ENCODE measurements at places on chromosomes 1 and 21.
A peak's percentile ranks its signal among the peaks of the same experiment; 100 is the strongest.

DNA sequence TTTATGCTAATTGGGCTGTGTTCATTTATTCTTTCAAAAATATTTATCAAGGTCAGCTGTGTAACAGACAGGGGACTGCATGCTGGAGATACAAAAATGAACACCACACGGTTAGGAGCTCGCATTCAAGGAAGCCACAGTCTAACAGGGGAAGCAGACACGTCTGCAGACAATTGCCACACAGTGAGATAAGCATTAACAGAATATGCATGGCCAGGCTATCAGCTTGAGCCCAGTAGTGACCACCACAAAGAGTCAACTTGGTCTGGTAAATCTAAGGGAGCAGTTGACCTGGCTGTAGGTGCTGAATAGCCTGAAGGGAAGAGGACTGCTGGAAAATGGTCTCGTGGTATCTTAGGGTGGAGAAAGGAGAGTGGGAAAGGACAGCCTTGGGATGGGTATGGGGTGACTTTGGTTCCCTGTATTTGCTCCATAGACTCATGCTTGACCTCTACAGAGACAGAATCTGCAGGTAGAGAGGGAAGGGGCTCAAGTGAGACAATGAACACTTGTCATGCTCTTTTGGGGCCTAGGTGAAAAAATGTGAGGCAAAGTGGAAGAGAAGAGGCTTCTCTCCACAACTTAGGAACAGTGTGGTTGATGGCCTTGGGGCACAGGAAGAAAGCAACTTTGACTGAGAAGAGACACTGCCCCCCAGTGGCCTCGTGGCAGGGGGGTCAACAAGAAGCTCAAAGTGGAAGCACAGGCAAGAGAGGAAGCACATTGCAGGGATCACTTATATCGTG lies 7.6 kb upstream of the NPL start:
- DNase-seq = peak; percentile 50

DNA sequence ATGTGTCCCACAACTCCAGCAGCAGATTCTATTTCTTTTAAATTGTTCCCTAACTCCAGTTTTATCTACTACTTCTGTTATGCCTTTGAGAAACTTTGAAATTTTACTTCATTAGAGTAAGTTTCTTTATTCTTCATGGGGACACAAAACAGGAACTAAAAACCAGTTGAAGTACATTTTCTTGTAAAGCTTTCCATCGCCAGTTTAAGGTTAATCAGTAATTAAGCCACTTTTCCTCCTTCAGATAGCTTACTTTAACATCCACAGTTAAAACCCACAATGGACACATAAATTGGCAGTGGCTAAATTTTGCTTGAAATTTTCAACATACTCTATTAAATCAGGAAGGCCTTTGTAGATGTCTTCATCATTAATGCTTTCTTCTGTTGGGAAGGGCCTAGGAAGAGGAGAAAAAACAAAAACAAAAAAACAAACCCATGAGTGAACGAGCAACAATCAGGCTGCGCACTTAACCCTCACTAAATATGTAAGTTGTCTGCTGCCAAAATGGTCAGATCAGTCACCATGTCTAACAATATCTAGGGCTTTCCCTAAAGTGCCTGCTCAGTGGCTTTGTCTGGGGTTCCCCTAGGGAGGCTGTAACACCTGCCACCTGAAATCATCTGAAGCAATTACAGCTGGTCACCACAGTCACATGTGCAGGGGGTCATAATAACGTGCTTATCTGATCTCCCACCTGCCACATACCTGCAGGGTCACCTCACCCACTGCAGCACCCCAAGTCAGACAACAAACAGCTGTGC lies 187.9 kb downstream of the VAV3 start:
- DNase-seq = no peak

GRCh38 chr1:118253053-118253915 lies 68.3 kb upstream of the SPAG17 start:
- DNase-seq = no peak

DNA sequence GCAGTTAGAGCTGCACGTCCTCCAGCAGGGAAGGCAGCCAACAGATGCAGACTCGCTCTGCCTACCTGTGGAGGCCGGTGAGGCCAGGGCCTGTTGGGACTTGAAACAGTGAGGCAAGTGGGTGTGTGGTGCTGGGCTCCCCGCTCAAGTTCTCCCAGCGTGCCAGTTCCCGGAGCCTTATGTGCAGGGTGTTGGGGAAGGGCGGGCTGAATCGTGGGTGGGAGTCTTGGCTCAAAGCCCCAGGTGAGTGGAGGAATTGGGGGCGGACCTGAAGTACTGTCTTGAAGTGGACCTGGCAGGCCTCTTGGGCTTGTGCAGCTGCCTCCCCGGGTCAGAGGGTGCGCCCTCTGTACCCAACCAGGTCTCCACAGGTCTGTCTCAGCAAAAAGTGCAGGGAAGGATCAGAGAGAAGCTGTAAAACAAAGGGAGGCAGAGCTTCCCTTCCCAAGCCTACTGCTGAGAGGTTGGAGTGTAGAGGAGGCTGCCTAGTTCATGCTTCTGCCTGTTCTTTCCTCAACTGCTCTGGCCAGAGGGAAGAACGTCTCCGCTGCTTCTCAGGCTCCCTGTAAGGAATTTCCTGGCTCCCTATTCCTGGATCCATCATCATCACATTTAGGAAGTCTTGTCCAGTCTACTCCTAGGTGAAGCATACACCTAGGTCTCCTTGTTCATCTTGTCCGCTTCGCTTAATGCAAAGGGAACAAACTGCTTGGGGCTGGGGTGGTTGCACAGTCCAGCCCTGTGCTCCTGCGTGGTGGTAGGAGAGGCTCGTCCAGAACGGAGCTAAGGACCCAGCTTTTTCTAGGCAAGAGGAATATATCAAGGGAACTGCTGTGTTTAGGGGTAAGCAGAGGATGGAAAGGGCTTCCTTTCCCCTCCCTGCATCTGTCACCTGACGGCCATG lies 14.9 kb downstream of the UTP11 start:
- DNase-seq = no peak

GRCh38 chr1:184116287-184116686 lies 64.8 kb downstream of the TSEN15 start:
- no peak for DNase-seq

GRCh38 chr1:164735315-164736052 lies 176.5 kb downstream of the PBX1 start:
- no peak for DNase-seq

- DNase-seq = no peak
Measured at GRCh38 chr1:55631509-55631908, 416.3 kb upstream of the USP24 start.

- DNase-seq = no peak
Measured at GRCh38 chr1:115620950-115621349, 20.8 kb upstream of the VANGL1 start.

DNA sequence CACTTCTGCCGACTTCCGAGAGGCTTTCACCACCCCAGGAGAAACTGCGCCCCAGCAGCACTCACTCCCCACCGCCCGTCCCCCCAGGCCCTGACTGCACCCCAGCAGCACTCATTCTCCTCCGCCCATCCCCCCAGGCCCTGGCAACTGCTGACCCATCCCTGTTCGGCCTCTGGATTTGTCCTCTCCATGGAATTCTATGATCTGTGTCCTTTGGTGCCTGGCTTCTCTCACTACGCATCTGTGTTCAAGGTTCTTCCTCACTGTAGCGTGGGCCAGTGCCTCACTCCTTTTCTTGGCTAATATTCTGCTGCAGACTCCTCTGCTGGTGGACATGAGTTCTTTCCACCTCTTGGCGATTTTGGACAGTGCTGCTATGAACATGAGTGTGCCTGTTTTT lies 121.8 kb upstream of the ARHGEF16 start:
- DNase-seq = no peak

DNA sequence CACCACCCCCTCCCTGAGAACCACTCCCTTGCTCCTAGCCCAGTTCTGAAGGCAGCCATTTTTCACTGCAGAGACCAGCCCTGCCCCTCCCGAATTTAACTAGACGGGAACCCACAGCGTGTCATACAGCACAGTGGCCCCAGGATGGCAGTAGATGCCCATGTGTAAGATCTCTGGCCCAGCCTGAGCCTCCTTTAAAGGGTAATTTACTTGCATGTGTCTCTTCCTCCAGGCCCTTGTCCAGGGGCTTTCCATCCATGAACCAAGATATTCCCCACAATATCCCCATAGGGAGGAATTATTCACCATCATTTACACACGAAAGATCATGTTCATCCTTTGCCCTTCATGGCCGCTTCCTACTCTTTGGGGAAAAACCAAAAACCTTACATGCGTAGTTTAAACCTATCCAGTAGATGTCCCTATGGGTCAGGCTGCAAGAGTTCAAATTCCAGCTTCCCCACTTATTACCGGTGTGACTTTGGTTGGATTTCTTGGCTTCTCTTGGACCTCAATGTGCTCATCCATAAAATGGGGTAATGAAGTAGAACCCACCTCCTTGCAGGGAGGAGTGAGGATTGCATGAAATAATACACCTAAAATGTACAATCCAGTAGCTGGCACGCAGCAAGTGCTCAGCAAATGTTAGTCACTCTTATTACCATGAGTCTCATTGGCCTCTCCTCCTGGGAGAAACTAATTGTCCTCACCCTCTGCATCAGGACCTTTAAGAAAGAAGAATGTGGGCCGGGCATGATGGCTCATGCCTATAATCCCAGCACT lies 4.0 kb upstream of the LACTBL1 start:
- peak; percentile 80 for DNase-seq

- DNase-seq = no peak
Measured at GRCh38 chr1:87202451-87202850, 126.2 kb upstream of the LMO4 start.

- no peak for DNase-seq
Measured at GRCh38 chr1:230701895-230702768, 11.8 kb downstream of the AGT start.

- DNase-seq = no peak
Measured at GRCh38 chr1:99069146-99069545, 64.5 kb upstream of the PLPPR5 start.

DNA sequence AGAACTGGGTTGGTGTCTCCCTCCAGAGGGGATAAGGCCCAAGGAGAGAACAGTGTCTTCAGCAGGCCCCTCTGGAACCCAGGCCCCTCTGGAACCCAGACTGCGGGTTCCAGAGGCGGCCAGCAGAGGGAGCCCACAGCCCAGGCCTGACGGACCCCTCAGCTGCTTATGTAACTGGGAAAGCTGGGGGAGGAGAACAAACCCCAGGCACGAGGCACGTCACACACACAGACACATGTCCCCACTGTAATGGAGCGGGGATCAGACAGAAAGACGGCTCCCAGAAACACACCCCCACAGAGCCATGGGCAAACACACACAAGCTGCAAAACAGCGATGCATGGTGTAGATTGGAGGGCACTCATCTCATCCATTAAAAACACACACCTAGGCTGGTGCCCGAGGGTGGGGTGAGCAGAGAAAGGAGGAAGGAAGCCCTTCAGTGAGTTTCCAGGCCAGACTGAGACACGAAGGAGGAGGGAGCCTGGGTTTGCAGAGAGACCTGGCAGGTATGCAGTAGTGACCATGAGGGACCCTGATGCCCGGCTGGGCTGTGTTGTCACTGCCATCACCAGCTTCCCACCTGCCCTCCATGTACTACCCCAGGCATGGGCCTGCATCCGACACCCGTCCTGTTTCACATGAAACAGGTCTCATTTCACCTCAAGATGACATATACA lies 2.8 kb upstream of the IGSF8 start:
- peak; percentile 93 for DNase-seq

- DNase-seq = no peak
Measured at GRCh38 chr1:100622966-100623762, 85.2 kb downstream of the GPR88 start.

GRCh38 chr1:24318615-24319311 lies 394 bp upstream of the GRHL3 start:
- DNase-seq = no peak

GRCh38 chr21:43975469-43976098 lies 36.5 kb upstream of the TRAPPC10 start:
- peak; percentile 79 for DNase-seq

- DNase-seq = no peak
Measured at GRCh38 chr1:29793653-29794348, 557.5 kb downstream of the PTPRU start.

- no peak for DNase-seq
Measured at GRCh38 chr1:17134034-17134433, 14.8 kb upstream of the PADI2 start.

DNA sequence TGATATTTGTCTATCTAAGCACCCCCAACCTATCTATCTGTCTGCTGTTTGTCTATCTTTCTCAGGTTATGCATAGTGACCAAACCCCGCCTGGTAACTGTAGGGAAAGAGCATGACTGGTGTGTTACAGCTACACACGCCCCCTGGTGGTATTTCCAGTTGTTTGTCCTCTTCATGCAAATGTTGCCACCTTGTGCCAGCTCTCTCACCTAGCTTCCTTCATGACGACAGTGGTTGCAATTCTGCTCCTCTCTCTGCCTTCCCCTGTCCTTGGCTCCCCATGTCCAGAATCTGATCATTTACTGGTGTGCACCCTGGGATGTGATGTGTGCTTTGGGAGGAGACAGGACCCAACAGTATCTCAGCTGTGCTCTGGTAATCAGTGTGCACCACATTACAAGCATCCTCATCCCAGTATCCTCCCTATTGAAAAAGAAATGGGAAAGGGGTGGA lies 8.1 kb upstream of the INKA2 start:
- DNase-seq = peak; percentile 65

DNA sequence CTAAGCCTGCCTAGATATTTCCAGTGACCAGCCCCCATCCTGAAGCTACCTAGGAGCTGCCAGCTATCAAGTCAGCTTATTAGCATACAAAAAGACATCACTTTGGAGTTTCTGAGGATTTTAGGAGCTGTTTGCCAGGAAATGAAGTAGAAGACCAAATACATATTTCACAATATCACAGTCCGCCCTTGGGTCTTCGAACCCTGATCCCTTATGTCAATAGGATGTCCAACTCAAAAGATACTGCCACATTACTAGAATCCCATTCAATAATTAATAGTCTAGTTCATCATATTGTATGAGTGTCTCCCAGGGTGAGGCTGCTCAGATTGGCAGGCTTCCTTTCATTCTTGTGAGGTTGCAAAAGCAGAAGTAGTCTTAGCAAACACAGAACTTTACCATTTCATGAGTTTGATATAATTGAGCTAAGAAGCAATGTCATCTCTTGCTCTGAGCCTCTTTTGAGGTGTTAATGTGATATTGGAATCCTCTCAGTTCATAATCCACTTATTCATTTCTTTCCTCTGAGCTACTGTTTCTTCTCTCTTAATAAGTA lies 13.6 kb downstream of the IPO9 start:
- DNase-seq = no peak

GRCh38 chr1:223425550-223425949 lies 32.3 kb downstream of the CCDC185 start:
- DNase-seq = no peak

GRCh38 chr1:58576727-58577653 lies at the start of gene TACSTD2:
TSS of gene TACSTD2 (minus strand) at chr1:58577252. CDS start at chr1:58577156, 96 bp downstream.
- DNase-seq = no peak

- DNase-seq = no peak
Measured at GRCh38 chr1:107545056-107545577, 404.3 kb downstream of the NTNG1 start.

GRCh38 chr1:183353597-183353996 lies 64.6 kb downstream of the NMNAT2 start:
- DNase-seq = no peak

- no peak for DNase-seq
Measured at GRCh38 chr1:231116738-231117137, 45.1 kb upstream of the TRIM67 start.

All from hepatic stellate cell (primary cell).